ENCODE measurements at places on chromosomes 2 and 18. TPM values are rescaled to one million over a fixed set of nuclear protein-coding genes. Genes with fewer than 3 reads are reported as not detected.

- DNase-seq: no peak
Measured at GRCh38 chr2:134623046-134623445, 95.8 kb downstream of the TMEM163 start.

OBSL1 gene
- 2.0 TPM for total RNA-seq

MIB1 gene
- 27.9 TPM for total RNA-seq

CHRND gene
- not detected for total RNA-seq

NAT8 gene
- total RNA-seq: not detected

CLASP1 gene
- 45.5 TPM for total RNA-seq

All from activated naive CD8-positive, alpha-beta T cell treated with anti-CD3 and anti-CD28 coated beads for 36 hours (primary cell).